ENCODE measurements at places on chromosomes 16 and 17.
A peak's percentile ranks its signal among the peaks of the same experiment; 100 is the strongest.

GRCh38 chr16:71467810-71468209 is 5.8 kb upstream of the ZNF23 start:
- DNase-seq, result no peak

DNA sequence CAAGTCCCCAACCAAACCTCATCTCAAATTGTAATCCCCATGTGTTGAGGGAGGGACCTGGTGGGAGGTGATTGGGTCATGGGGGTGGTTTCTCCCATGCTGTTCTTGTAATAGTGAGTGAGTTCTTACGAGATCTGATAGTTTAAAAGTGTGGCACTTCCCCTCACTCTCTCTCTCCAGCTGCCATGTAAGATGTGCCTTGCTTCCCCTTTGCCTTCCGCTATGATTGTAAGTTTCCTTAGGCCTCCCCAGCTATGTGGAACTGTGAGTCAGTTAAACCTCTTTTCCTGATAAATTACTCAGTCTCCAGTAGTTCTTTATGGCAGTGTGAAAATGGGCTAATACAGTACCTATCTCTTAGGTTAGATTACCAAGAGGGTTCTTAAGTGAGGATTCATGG is 5.8 kb downstream of the PMFBP1 start:
- DNase-seq, result no peak

DNA sequence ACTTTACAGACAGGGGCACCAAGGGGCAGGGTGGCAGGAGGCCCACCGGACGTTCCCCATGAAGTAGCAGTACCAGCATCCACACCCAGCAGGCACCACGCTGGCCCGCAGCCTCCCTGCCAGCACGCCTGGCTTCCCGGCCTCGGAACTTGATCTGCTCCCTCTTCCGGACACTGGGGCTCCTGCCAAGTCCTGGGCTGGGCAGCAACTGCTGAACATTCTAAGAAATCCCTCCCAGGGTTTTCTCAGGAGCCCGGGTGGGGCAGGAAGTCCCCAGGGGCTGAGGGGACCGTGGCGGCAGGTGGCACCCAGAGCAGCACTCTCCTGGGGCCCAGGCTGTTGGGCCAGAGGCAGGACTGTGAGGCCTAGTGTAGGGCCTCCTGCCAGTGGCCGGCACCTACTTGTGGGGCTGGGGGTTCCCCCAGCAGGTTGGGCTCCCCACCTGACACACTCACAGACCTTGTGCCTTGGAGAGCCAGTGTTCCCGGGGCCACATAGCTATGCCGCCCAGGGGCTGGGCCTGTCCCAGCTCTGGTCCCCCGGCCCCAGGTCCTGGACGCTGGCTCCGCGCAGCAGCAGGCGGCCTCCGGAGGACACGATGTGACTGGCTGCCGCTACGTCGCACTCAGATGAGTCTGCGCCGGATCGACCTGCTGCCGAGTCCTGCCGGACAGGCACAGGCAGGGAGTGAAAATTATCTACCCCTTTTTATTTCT is 86.2 kb upstream of the CBX4 start:
- DNase-seq, result peak; percentile 28

- no peak for DNase-seq
Observed at GRCh38 chr16:80080287-80080851, 460.4 kb upstream of the DYNLRB2 start.

GRCh38 chr16:4344983-4345835 is 5.9 kb downstream of the PAM16 start:
- DNase-seq, result peak; percentile 89

DNA sequence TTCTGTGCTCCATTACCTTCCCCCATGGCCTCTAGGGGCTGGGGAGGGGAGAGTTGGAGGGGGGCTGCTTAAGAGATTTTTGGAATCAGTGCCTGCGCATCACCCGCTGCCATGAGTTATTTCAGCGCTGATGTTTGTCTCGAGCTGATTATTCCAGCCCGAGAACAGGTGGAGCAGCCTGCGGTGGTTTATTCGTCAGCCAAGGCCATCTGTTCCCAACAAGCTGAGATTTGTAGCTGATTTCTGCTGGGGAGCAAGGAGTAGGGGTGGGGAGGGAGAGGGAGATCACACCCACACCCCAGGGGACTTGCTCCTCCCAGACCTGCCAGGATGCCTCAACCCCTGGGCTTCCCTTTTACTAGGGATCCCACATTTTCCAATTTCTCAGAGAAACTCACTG is 23.1 kb downstream of the PIPOX start:
- DNase-seq, result peak; percentile 96
